ENCODE measurements at places on chromosomes 6 and 20.

DNA sequence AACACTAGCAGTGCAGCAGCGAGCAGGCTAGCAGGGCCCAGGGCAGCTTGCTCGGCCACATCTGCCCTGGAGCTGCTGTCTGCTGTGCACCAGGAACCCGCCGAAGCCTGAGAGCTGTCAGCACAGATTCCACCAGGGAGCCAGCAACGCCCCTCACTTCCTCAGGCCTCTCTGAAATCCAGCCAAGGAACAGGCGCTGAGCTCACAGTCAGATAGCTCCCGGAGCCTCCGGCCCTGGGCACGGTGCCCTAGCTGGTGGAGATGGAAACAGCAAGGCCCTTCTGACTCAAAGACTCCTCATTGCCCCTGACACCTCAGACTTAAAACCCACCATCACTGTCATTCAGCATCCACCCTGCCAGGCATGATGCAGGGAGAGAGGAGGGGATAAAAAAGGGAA, 839.4 kb downstream of the MAFB start:
- DNase-seq = peak; percentile 35

DNA sequence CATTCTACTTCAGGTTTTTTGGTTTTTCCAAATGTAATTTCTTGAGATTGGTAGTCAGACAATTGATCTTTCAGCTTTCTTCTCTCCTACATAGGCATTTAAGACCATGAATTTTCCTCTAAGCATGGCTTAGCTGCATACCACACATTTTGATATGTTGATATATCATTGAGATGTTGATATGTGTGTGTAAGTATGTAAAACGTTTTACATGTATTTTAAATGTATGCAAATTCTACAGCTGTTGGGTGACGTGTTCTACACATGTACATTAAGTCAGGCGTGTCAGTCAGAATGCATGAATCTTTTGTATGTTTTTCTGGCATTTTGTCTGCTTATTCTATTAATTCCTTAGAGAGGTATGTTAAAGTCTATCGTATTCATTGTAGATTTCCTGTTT, 228.2 kb downstream of the CDH26 start:
- no peak for DNase-seq

GRCh38 chr6:169778646-169779045, 27.2 kb downstream of the ERMARD start:
- no peak for DNase-seq

DNA sequence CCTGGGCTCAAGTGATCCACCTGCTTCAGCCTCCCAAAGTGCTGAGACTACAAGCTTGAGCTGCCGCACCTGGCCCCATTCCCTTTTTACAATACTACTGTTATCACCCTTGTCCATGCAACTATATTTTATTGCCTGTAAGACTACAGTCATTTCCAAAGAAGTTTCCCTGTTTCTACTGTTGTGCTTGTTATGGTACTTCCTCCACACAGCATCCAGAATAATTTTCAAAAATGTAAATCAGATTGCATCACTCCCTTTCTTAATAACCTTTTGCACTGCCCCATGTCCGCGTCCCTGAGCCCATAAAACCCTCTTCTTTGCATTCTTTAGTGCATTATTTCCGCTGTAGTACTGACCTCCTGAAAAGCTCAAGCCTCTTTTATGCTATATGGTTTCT, 128.9 kb upstream of the AKIRIN2 start:
- no peak for DNase-seq

- no peak for DNase-seq
Measured at GRCh38 chr6:101401792-101402621, 8.5 kb downstream of the GRIK2 start.

DNA sequence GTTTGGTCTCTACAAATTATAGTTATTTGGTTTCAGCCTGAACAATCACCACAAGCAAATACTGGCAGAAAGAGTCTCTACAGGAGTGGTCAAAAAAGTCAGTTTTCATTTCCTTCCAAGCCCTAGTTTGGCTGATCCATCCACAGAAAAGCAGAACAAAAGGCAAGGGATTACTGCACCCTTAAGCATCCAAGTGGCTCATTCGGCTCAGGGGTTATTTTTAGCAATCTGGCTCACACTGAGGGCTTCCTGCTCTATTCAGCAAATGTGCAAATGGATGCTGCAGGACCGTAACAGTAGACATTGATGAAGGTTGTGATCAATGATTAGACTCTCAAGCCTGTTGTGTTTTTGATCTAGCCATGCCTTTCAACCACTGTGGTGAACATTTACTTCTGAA, 62.2 kb upstream of the FABP7 start:
- no peak for DNase-seq

DNA sequence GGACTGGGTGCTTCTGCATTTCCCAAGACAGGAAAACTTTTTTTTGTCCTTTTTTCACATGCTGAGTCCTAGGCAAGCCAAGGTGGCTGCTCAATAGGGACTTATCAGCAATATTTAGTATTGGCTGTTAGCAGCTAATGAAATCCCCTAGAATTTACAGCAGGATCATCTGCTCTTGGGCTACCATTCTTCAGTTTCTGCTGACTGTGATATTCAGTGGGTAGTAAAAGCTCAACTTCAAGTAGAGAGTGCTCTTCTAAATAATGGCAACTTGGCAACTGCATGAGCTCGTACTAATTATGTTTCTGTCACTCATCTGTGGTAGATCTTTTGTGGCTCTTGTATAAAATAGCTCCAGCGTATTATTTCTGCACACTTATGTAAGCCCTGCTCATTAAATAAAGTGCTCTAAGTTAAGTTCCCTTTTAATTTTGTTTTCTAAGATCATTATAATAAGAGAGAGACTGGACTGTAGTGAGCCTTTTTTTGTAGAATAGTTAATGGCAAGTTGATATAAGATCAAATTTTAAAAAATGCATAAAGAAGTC, 110.3 kb downstream of the SLC35F1 start:
- no peak for DNase-seq

GRCh38 chr20:52425701-52426100, 234.1 kb upstream of the ZFP64 start:
- DNase-seq = no peak

- DNase-seq = no peak
Measured at GRCh38 chr6:166800137-166800536, 156.2 kb downstream of the RNASET2 start.

- no peak for DNase-seq
Measured at GRCh38 chr6:143110572-143110971, 49.9 kb downstream of the AIG1 start.

DNA sequence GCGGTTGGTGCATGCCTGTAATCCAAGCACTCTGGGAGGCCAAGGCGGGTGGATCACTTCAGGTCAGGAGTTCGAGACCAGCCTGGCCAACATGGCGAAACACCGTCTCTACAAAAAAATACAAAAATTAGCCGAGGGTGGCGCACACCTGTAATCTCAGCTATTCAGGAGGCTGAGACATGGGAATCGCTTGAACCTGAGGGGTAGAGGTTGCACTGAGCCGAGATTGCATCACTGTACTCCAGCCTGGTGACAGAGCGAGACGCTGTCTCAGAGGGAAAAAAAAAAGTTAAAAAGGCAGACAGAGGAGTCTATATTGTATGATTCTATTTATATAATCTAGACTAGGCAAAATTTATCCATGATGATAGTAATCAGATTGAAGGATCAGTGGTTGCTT, 27.3 kb upstream of the PLCG1 start:
- DNase-seq = no peak

DNA sequence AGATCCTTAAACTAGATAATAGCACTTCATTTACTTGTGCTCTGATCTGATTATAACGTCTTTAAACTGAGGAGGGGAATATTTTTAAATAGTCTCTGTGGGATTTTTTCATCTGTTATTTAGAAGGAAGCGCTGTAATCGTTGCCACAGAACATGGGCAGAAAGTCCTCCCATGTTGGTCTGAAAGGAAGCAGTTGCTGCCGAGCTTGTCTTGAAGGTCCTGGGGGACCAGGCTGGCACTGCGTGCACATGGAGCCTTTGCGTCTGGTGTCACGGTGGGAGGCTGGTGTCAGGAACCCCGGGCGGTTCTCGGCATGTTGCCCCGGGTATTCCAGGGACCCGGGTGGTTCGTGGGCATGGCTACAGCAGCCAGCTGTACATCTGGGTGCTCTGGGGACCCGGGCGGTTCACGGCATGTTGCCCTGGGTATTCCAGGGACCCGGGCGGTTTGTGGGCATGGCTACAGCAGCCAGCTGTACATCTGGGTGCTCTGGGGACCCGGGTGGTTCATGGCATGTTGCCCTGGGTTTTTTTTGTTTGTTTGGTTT, 11.5 kb downstream of the TPD52L2 start:
- no peak for DNase-seq

GRCh38 chr20:52275181-52275691, 83.7 kb upstream of the ZFP64 start:
- no peak for DNase-seq

DNA sequence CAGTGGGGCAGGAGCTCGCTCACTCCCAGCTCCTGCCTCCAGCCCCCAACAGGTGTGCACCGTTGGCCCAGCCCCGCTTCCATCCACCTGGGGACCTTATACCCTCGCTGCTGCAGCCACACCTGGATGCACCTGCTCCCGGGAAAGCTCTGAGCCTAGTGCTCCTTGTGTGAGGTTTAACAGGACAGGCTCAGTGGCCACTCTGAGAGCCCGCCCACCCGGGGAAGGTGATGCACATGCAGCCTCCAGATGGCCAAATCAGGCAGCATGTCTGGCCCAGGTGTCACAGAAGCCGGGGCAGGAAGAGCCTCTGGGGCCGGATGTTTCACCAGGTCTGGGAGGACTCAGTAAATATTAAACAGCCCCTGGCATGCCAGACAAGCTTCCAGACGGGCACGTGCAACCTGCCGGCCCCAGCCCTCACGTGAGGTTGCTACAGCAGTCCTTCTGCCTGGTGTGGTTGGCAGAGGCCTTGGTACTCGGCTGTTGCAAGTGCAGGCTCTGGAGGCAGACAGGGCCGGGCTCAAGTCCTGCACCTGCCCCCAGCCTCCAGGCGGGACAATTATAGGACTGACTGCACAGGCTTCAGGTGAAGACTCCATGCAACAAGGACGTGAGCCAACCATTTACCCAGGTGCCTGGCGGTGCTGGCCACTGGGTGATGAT, 66.9 kb downstream of the RIPOR3 start:
- no peak for DNase-seq

GRCh38 chr20:21342656-21343345, 39.7 kb downstream of the XRN2 start:
- no peak for DNase-seq

DNA sequence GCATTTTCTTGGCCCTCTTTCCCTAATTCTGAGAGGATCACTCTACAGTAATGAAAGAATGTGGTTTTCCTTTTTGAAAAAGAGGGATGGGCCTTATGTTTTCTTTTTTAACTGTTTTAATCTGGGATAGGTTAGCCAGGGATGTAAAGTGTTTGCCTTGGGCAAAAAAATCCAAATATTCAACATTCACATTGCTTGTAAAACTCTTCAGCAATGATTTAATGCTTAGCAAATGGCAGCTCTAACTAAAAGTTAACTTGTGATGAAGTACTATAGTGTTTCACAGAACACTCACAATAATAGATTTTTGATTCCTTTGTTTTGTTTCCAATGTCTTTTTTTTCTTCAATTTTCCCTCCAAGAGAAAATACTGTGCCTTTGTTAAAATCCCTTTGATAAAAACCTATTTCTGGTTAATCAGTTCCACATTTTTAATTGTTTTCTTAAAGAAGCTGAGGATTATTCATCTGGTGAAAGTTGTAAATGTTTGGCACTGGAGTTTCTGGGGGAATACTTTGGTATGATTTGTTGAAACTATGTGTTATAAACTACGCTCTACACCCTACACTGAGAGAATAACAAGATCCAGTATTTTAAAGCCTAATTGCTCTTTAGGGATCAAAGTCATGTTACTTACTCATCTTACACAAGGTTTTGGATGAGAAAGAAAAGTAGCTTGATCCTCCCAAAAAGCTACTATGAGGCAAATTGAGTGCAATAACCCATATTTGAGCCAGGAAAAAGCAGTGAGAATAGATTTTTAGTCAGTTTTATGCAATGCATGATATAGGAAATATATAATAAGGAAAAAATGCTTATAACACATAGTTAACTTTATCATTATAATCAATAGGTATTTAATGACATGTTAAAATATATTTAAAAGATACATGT, 335.8 kb downstream of the EPHA7 start:
- DNase-seq = no peak

DNA sequence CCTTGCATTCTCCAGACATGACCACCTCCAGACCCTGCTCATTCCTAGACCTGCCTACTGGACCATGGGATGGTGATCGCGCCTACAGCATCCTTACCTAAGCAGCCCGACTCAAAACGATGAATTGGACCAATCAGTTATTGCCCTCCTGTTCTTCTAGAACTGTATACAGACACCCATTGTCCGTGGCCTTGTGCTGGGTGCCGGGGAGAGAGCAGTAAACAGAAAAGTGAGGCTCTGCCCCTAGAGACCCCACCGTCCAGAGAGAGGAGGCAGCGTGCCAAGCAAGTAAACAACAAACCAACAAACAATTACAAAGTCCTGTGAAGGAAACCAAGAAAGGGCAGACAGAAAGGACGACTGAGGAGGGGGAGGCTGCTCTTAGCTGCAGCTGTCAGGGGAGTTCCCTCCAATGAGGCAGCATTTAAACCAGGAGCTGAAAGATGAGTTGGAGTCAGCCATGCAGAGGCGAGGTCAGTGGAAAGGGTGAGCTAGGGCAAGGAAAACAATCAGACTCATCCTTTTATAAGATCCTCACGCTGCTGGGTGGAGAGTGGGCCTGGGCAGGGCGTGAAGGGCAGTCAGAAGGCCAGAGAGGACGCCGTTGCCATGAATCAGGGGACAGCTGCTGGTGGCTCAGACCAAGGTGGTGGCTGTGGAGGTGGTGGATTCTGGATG, 37.6 kb upstream of the BLCAP start:
- no peak for DNase-seq

DNA sequence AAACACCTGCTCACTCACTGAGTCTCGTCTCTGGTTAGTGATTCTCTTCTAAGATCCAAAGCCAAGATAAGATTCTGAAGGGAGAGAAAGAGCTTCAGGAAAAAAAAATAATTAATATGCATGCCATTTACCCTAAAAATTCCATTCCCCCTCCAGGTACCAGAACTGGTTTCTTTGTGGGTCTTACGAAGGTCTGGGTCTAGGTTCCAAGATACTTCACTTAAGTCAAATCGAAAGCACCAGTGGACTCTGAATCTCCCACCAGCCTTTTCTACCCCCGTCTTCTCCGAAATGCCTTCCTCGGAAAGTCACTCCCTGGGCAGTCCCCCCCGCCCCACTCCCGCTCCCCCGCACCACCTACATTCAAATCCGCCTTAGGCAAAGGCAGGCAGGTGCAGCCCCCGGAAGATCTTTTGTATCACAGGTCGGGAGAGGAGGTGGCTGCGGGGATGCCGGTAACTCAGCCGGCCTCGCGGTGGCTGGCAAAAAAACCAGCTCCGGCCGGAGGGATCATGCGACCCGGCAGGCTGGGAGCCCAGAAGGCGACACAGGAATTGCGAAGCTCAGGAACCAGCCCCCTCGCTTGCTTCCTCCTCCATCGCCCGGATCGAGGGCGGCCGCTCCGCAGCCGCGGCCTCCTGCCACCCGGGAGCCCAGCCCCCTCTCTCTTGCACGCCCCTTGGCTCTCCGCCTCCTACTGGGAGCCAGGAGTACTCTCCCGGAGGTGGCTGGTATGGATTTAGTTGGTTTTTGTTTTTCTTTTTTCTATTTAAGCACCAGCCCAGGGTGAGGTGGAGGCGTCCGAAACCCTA, at the start of gene BCL2L1:
TSS of gene BCL2L1 (minus strand) at position 612 of the 812 bp plus-strand sequence. CDS start 650 bp downstream, outside the sequence.
- DNase-seq = peak; percentile 70

GRCh38 chr20:14715400-14715799, 378.0 kb upstream of the FLRT3 start:
- no peak for DNase-seq
